ENCODE measurements at places on chromosomes 5 and 9.

DNA sequence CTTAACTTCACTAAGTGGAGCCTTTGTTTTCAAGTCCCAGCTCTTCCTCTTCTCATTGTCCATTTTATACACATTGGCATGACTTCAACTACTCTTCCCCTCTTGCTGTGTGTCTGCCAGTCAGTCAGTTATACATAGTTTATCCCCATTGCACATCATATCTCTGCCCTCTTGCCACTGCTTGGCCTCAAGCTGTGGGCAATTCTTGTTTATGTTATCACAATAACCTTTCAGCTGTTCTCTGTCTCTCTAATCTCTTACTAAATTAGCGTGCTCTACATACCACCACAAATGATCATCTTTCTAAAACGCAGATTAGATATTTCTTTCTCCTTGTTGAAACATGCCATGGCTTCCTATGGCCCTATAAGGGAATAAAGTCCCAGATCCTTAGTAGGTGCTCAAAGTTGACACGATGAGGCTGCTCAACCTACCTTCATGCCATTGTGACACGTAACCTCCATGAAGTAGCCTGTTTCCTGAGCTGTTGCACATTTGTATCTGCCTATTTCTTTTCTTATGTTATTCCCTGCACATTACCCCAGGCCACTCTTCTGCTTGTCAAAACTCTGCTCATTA, 239.3 kb downstream of the GAS1 start:
- DNase-seq = no peak

DNA sequence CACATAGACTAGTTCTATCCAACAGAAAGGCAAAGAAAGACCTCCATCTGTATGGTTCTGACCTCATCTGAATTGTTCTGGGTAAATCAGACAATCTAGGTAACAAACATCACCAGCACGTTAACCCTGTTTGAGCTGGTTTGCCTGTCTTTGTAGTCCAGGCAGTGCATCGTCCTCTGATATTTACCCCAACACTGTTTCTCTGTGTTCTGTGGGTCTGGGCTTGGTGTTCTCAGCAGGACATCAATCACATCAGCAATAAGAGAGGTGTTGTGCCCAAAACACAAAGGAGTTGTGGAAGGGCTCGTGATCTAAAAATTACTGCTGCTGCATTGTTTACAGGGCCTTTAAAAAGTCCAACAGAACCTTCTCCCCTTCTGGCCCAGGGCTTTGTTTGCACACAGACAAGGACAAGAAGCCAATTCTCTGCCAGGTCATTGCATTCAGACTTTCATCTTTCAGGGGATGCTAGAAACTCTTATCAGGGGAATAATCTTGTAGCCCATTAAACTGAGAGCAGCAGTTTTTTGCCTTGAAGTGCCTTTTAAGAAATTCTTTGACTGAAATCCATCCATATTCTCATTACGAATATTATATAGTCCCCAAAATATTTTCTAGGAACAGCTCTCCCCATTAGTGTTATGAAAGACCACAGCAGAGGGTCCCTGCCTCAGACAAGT, 30.5 kb upstream of the MAP1B start:
- DNase-seq = no peak

DNA sequence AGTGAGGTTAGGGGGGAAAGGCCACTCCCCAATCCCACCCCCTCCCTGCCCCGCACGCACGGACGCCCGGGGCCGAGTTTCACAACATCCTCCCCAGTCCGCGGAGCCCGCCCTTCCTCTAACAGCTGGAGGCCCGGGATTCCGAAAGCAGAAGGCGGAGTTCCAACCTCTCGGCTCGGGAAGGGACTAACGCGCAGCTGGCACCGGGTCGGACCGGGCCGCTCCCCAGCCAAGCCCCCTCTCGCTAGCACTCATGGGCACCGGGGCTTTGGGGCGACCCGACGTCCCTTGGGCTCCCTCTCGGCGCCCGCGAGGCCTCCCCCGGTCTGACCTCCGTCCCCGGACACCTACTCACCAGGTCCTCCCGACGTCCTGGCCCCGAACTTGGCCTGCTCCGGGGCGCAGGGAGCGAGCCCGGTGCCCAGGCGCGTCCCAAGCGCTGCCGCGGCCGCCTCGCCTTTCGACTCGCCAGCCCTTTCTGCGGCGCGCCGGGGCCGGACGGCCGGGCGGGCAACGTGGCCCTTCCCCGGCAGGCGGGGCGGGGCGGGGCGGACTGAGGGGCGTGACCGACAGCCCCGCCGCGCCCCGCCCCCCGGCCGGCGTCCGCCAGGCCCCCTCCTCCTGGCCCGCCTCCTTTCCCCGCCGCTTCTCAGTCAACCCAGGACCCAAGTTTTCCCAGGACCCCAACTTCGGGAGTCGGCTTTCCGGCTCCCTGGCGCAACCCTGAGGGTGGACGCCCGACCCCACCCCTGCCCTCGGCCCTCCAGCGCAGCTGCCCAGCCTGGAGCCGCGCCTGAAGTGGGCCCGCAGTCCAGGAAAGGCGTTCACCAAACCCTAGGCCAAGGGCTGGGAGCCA, at the start of gene MGAT1:
MGAT1 (minus strand) TSS at position 482 of the 856 bp plus-strand sequence. CDS start 9,835 bp downstream, outside the sequence.
- DNase-seq = peak; percentile 67

GRCh38 chr5:174106997-174107655, 61.6 kb downstream of the NSG2 start:
- no peak for DNase-seq

GRCh38 chr5:95725071-95725820, 5.9 kb upstream of the RHOBTB3 start:
- no peak for DNase-seq

- DNase-seq = no peak
Observed at GRCh38 chr9:119788921-119789320, 419.7 kb upstream of the BRINP1 start.

DNA sequence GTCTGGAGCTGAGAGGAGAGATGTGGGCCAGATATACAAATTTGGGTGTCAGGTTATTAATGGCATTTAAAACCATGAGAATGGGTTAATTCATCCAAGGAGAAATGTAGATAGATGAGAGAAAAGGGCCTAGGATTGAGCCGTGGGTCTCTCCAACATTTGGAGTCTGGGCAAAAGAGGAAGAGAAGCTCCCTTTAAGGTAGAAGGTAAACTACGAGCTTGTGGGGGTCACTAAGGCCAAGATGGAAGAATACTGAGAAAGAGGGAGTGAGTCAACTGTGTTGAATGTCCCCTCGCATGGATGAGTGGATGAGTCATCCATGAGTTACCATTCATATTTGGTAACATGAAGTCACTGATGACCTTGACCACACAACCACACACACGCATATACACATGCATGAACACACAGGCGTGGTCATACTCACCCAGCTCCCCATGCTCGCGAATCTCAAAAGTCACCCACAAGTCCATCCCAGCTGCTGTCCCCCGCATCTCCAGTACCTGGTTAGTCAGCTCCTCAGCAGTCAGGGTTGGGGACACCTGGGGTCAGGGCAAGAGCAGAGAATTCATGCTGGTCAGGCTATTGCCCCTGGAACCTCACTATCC, 6.8 kb upstream of the FCHSD1 start:
- DNase-seq = no peak

GRCh38 chr5:157193699-157194424, 13.2 kb downstream of the ITK start:
- DNase-seq = no peak

DNA sequence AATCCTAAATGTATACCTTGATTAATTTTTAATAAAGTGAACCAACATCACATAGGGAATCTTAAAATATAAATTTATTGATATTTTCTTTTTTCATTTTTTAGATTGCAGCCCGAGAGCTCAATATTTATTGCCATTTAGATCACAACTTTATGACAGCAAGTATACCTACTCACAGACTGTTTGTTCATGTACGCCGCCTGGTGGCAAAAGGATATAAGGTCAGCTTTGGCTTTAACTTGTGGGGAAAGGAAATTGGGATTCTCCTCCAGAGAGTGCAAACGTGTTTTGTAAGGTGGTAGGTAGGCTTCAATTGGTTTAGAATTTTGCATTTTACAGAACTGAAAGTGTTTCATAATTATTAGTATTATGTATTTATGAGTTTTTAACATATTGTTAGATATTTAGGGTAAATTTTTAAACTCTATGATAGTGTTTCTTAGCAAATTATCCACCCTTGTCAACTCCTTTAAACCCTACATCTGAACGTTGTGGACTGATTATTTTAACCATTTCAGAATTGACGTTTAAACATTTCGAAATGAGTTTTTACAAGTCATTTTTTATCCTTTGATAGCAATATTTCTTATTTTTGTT, 17.5 kb upstream of the DHFR start:
- DNase-seq = peak; percentile 57

GRCh38 chr5:92694067-92694466, 887.0 kb downstream of the NR2F1-AS1 start:
- DNase-seq = no peak

- no peak for DNase-seq
Observed at GRCh38 chr5:110785356-110785755, 46.5 kb downstream of the SLC25A46 start.

- DNase-seq = no peak
Observed at GRCh38 chr5:52132053-52132452, 655.7 kb upstream of the ITGA1 start.

DNA sequence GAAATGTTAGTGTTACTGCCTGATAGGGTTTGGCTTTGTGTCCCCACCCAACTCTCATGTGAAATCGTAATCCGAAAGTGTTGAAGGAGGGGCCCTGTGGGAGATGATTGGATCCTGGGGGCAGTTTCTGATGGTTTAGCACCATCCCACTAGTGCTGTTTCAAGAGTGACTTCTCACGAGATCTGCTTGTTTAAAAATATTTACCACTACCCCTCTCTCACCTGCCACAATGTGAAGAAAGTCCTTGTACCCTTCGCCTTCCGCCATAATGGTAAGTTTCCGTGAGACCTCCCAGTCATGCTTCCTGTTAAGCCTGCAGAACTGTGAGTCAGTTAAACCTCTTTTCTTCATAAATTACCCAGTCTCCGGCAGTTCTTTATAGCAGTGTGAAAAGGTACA, 2.6 kb upstream of the RFX3 start:
- no peak for DNase-seq

DNA sequence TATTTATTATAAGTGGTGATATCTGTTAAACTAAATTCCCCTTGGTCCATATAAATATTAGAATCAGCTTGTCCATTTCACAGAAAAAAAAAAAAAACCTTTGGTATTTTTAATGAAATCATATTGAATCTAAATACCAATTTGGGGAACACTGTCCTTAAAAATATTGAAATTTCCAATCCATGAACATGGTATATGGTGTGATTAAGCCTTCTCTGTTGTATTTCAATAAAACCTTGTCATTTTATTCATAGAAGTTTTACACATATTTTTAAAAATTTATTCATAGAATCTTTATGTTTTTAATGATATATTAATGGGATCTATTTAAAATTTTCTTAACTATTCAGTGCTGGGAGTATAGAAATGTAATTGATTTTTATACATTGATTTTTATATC, 135.3 kb downstream of the CEP120 start:
- no peak for DNase-seq

GRCh38 chr9:137300567-137301080, 1.4 kb downstream of the NRARP start:
- no peak for DNase-seq

- DNase-seq = no peak
Observed at GRCh38 chr5:139861021-139861888, 65.6 kb downstream of the PSD2 start.

DNA sequence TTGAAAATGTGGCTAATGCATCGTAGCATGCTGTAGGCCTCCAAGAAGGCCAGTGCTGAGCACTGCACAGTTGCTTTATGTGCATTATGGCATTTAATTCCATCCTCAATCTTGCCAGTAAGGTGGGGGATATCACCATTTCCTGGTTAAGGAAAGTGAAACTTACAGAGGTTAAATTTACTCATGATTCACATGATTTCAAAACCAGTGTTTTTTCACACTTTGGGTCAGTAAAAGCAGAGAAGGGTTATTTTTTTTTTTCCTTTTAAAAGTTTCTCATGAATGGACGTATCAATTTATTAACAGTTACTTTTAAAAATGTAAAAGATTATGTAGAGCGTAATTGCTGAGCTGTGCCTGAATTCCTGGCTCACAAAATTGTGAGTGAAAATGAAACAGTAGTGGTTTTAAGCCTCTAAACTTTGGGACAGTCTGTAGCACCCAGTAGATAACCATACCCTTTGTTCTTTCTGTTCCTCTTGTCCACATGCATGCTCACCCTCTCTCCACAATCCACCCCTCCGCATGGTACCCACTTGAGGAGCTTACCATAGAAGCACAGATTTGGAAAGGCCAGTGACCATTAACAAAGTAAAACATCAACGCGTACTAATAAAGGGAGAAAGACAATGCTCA, 21.2 kb downstream of the MAST4 start:
- no peak for DNase-seq

- DNase-seq = no peak
Observed at GRCh38 chr9:111069183-111069582, 30.9 kb upstream of the LPAR1 start.

DNA sequence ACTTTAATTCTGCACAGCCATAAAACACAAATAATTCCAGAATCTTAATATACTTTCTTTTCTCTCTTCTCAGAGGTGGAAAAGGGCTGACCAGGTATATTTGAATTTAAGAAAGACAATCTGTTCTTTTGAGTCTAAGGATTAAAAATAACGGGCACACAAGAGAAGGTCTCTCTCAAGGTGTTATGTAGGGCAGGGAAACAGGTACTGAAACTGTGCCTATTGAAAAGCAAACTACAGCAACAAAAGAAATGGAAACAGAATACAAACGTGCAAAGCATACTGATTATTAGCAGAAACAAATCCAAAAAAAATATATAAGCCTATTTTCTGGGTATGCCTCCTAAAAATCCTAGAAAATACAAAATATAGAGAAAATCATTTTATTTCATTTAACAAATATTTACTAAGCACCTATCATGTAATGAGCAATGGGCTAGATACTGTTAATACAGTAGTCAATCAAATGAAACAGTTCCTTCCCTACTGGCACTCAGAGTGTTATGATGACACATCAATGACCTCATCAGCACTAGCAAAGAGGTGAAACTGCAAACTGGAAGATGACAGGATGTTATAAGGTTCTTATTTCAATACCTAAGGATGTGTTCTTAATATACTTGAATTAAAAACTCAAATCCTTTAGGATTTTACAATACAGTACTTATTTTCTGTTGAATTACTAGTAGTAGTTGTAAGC, 87.7 kb downstream of the AUH start:
- DNase-seq = no peak

GRCh38 chr9:13181652-13182051, 97.8 kb downstream of the MPDZ start:
- no peak for DNase-seq

DNA sequence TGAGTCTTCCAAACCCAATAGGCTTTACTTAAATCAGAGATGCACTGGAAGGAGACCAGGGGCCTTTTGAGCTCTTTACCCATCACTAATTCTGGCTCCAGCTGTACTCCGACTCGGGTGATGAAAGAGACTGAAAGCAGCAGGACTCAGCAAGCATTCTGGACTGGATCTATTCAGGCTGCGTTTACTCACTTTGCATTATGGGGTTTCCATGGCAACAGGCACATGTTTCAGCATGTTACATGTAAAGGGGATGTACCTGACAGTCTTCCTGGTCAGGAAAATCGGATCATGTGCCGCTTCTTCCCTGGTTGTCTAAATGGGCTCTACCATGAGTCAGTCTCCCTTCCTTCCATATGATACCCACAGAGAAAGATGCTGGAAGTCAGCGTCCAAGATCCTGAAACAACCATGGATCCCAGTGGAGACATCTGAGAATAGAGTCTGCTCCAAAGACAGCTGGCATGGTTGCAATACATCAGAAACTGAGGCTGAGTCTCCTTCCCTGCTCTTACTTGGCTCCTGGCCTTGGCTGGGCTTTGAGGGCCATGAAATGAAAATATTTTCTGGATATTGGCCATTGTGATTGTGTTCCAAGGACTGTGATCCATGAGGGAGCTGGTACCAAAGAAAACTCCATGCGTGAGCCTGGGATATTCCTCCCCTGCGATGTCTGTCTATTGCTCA, 102.5 kb upstream of the TNC start:
- no peak for DNase-seq

Measured in hematopoietic multipotent progenitor cell (in vitro differentiated cells).